SJSA1 (cell line): ENCODE measurements at places on chromosomes 7 and 10. TPM values are rescaled to one million over a fixed set of nuclear protein-coding genes. Genes with fewer than 3 reads are reported as not detected.

DNA sequence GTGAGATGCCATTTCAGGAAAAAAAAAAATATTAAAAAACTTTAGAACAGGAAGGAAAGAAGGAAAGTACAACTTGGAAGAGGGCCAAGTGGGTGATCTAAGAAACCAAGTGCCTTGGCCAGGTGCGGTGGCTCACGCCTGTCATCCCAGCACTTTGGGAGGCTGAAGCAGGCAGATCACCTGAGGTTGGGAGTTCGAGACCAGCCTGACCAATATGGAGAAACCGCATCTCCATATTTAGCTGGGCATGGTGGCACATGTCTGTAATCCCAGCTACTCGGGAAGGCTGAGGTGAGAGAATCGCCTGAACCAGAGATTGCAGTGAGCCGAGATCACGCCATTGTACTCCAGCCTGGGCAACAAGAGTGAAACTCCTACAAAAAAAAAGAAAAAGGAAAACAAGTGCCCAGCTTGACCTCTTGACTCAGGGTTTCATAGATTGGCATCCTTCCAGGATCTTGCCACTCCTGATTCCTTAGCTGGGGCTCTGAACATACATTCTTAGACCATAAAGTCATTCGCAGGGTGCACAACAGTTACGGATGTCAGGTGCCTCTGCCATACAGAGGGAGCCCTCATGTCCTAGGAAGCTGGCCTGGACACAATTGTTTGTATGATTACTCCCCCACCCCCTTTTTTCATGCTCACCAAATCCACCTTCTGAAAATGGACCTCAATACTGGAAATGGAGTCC, 2.1 kb upstream of the GUSB start:
- H3K4me1 ChIP-seq: peaks cover 34% of the 10 kb centered on the region
- no peak overlapping the region for H3K27ac ChIP-seq
- H3K27me3 ChIP-seq: no peaks in the 10 kb centered on the region
- no peak for DNase-seq
- H3K4me3 ChIP-seq: no peak overlapping the region

DNA sequence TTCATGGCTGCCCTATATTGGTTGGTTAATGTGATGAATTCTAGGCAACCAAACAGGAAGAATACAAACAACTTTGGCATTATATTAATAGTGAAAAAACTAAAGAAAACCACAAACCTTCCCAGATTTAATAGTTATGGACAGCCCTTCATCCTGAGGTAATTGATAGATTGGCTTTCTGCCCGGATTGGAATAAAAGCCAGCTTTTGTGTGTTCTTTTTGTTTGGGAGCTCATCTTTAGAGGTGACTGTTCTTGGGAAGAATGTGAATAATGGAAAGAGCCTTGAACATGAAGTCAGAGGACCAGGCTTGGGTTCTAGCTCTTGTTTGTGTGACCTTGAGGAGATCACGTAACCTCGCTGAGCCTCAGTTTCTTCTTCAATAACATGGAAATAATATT, 92.3 kb downstream of the VTI1A start:
- H3K4me3 ChIP-seq: no peak overlapping the region
- no peaks in the 10 kb centered on the region for H3K27me3 ChIP-seq
- DNase-seq: no peak
- peaks cover 5% of the 10 kb centered on the region; the same call in 1 of the 2 replicates for H3K36me3 ChIP-seq

- H3K27me3 ChIP-seq: peaks cover 6% of the 10 kb centered on the region; the same call in 1 of the 2 replicates
- H3K4me3 ChIP-seq: no peak overlapping the region
- H3K36me3 ChIP-seq: no peaks in the 10 kb centered on the region
- H3K27ac ChIP-seq: no peak overlapping the region
- DNase-seq: no peak
These were observed 195.6 kb downstream of the SKAP2 start for GRCh38 chr7:26668821-26669220.

- no peaks in the 10 kb centered on the region for H3K4me1 ChIP-seq
- no peak overlapping the region for H3K27ac ChIP-seq
- no peak for DNase-seq
- H3K36me3 ChIP-seq: no peaks in the 10 kb centered on the region
These were observed 89.5 kb upstream of the CCDC6 start for GRCh38 chr10:59995862-59996261.

- no peaks in the 10 kb centered on the region for H3K27me3 ChIP-seq
- DNase-seq: no peak
- no peak overlapping the region for H3K4me3 ChIP-seq
These were observed 83.5 kb downstream of the MICU1 start for GRCh38 chr10:72542396-72542815.

DNA sequence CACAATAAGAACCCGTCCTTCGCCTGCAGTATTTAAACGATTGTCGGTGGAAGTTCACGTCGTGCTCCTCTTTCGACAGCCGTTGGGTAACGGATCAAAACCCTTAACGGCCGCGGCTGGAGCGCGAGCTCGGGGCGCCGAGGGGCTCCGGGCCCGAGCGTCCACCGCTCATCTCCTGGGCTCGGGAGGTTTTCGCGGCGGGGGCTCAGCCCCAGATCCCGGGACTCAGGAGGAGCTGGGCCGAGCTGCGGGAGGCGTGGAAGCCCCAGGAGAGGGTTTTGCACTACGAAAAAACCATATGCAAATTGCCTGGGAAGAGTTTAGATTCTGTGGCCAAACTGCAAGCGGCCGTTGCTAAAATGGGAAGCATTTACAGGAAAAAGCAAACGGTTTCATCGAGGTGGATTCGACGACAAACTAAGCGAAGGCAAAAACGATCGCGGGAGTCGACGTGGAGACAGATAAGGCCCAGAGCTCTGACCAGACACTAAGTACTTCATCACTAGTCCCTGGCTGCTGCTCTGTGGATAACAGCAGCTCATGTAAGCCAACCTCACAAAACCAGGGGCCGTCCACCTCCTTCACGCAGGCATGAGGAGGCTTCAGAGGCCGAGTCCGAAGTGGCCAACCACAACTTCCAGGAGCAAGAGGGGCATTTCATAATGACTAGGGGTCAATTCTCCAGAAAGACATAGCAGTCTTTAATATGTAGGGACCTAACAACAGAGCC, 129.7 kb downstream of the MARCHF5 start:
- DNase-seq: no peak
- no peak overlapping the region for H3K27ac ChIP-seq
- H3K4me1 ChIP-seq: no peaks in the 10 kb centered on the region
- no peaks in the 10 kb centered on the region for H3K36me3 ChIP-seq
- H3K27me3 ChIP-seq: no peaks in the 10 kb centered on the region
- H3K4me3 ChIP-seq: no peak overlapping the region

GRCh38 chr10:77006836-77007511, 630.6 kb downstream of the KCNMA1 start:
- no peaks in the 10 kb centered on the region for H3K36me3 ChIP-seq
- DNase-seq: no peak
- no peak overlapping the region for H3K27ac ChIP-seq
- H3K27me3 ChIP-seq: no peaks in the 10 kb centered on the region; the same call in 1 of the 2 replicates
- no peak overlapping the region for H3K4me3 ChIP-seq

DNA sequence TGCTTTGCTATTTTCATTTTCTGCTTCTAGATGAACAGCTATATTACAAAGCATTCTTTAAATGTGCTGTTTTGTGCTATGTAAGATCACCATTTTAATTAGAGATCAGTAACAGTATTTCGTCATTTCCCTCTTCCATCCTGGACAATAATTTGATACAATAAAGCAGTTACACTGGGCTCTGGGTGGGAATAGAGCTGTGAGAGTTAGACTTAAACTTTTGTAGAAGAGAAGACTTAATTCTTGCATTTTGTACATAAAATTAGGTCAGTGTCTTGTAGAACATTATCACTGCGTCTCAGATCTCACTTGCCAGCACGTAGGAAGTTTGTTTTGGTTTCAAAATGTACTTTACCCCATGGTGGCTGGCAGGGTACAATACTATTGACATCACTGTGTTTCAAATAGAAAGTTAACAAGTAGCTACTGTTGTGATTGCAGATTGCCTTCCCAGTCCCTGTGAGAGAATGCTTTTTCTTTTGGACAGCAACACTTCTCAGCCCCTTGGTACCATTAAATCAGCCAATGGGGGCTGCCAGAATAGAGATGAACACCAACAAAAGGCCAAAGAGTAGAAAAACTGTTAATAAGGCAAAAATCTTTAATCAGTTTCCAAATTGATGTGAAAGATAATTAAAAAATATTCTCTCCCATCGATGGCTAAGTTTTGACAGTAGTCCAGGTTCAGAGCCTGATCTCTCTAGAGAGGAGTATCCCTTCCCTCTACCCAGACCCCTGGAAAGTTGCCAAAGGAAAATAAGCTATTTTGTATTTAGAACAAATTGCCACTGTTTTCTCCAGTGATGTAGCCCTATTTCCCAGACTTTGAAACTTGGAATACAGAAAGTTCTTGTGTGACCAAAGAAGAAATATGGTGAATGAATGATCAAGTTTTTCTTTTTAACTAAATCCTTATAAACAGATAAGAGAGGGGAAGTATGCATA, 35.1 kb downstream of the SMNDC1 start:
- H3K36me3 ChIP-seq: no peaks in the 10 kb centered on the region
- no peaks in the 10 kb centered on the region for H3K4me1 ChIP-seq
- no peak overlapping the region for H3K4me3 ChIP-seq
- H3K27me3 ChIP-seq: no peaks in the 10 kb centered on the region
- H3K27ac ChIP-seq: no peak overlapping the region

DNA sequence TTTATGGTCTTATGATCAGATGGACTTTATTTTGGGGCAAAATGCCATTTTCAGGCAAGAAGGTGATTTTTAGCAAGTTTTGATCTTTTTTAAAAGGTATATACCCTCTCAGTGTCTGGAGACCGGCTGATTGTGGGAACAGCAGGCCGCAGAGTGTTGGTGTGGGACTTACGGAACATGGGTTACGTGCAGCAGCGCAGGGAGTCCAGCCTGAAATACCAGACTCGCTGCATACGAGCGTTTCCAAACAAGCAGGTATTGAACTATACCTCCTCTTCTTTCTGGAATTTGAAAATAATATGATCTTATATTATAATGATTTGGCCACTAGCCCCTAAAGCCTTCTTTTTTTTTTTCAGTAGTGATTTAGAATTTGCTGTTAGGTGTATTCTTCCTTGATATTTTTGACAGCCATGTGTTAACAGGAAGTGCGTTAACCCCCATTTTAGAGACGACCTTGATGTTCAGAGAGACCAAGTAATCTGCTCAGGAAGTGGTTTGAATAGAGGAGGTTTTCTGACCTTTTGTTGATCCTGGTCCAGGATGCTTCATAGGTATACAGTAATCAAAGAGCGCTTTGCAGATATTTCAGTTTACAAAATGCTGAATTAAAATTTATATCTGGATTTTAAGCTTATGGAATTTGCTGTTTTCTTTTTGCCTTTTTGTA, 6.2 kb downstream of the BUB3 start:
- H3K4me1 ChIP-seq: peaks cover 29% of the 10 kb centered on the region
- H3K27me3 ChIP-seq: no peaks in the 10 kb centered on the region
- no peak for DNase-seq

The CRTAC1 gene
- total RNA-seq: not detected in 2 replicates
